Hepatocyte (in vitro differentiated cells): ENCODE measurements at places on chromosomes 4 and X.
A peak's percentile ranks its signal among the peaks of the same experiment; 100 is the strongest.

- H3K27me3 ChIP-seq: no peaks in the 10 kb centered on the region
- no peaks in the 10 kb centered on the region for H3K36me3 ChIP-seq
- peak; percentile 55 for DNase-seq
- H3K4me1 ChIP-seq: no peaks in the 10 kb centered on the region
Observed at GRCh38 chr4:72326692-72327632, 242.1 kb downstream of the ADAMTS3 start.

- peak within 1 kb of the TSS; percentile 37 for H3K4me3 ChIP-seq
- no peaks in the 10 kb centered on the region for H3K36me3 ChIP-seq
- no peaks in the 10 kb centered on the region for H3K27me3 ChIP-seq
- DNase-seq: peak; percentile 36
- H3K4me1 ChIP-seq: no peaks in the 10 kb centered on the region
Observed at GRCh38 chrX:66163849-66164411, at the start of gene HEPH. Gene HEPH (plus strand): TSS chrX:66164247. CDS start chrX:66170571, 6,324 bp downstream.

GRCh38 chrX:26581091-26581490 is 365.1 kb downstream of the MAGEB5 start:
- no peaks in the 10 kb centered on the region for H3K36me3 ChIP-seq
- no peak for DNase-seq
- H3K4me1 ChIP-seq: no peaks in the 10 kb centered on the region
- no peak overlapping the region for H3K4me3 ChIP-seq
- H3K27ac ChIP-seq: no peak overlapping the region

DNA sequence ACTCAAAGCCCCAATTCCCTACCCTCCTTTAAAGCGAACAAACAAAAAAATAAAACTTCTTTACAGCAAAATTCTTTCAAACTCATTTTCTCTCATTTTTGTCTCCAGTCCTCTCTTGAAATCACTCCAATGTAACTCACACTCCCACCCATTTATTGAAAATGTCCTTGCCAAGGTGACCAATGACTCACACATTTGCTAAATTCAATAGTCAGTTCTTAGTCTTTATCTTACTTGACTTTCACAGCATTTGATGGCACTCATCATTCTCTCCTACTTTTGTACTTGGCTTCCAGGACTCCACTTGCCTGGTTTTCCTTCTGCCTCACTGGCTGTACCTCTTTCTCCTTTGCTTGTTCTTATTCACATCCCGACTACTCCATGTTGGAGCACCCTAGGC is 19.9 kb downstream of the CC2D2A start:
- no peaks in the 10 kb centered on the region for H3K4me1 ChIP-seq
- no peaks in the 10 kb centered on the region for H3K27me3 ChIP-seq
- no peak for DNase-seq
- no peaks in the 10 kb centered on the region for H3K36me3 ChIP-seq
- no peak overlapping the region for H3K27ac ChIP-seq

DNA sequence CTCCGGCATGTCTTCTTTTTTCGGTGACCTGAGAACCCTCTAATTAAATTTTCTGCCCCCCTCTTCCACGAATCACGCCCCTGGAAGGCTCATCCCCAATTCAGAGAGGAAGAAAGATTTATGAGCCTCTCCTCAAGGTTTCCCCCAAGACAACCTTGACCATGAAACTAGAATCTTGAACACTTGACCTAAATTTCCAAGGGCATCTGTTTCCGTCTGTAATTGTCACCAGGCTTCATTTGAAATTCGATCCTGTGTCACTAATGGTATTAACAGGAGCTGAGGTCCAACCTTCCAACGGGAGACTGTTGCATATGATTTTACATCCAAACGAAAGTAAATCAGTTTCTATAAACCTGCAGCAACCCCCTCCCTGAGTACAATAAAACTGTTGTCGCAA is 139.9 kb upstream of the ZIC3 start:
- no peaks in the 10 kb centered on the region for H3K36me3 ChIP-seq
- H3K4me3 ChIP-seq: no peak overlapping the region
- peaks cover 81% of the 10 kb centered on the region for H3K27me3 ChIP-seq
- DNase-seq: no peak
- H3K27ac ChIP-seq: no peak overlapping the region
- H3K4me1 ChIP-seq: no peaks in the 10 kb centered on the region

DNA sequence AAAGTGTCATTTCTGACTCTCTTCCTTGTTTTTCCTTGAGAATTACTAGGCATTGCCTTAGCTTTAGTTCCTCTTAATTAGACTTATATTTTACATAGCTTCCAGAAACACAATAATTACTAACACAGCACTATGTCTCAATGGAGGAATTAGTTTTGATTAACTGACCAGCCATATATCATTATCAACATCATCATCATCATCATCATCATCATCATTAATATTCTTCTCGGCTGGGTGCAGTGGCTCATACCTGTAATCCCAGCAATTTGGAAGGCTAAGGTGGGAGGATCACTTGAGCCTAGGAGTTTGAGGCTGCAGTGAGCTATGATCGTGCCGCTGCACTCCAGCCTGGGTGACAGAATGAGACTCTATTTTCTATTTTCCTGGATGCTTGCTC is 2.7 kb upstream of the SLC25A5 start:
- H3K27ac ChIP-seq: no peak overlapping the region
- H3K36me3 ChIP-seq: no peaks in the 10 kb centered on the region
- no peak overlapping the region for H3K4me3 ChIP-seq
- no peak for DNase-seq
- H3K27me3 ChIP-seq: no peaks in the 10 kb centered on the region
- H3K4me1 ChIP-seq: no peaks in the 10 kb centered on the region

- H3K27me3 ChIP-seq: no peaks in the 10 kb centered on the region
- DNase-seq: no peak
- H3K27ac ChIP-seq: no peak overlapping the region
- no peaks in the 10 kb centered on the region for H3K4me1 ChIP-seq
- no peaks in the 10 kb centered on the region for H3K36me3 ChIP-seq
Observed at GRCh38 chr4:42284030-42284429, 113.3 kb upstream of the SHISA3 start.

DNA sequence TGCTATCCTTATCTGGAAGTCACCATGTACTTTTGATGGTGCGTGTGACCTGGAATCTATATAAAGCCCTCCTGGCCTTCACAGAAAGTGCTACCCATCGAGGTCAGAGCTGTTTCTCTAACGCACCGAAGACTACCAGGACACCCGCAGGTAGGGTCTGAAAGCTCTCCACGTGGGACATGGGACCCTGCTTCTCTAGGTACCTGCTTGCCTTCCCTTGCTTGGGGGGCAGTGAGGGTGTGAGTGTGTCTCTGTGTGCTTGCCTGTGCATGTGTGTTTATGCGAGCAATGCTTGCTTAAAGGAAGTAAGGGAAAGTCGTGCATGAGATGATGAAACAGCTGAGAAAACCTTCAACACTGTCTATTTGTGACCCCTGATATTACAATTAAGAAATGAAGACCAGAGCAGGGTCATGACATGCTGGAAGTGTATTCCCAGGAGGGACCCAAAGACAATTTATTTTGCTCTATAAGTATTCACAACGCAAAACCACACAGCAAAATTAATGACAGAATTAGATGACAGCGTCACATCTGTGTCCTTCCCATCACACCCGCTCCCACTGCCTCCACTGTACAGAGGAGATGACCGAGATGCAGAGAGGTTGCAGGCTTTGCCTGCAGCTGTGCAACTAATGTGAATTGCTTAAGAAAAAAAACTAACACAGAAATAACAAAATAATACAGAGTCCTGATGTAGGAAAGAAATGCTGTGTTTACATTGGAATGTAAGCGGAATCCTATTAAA is 76.4 kb upstream of the HELT start:
- H3K27ac ChIP-seq: no peak overlapping the region
- peaks cover 3% of the 10 kb centered on the region for H3K4me1 ChIP-seq
- no peak for DNase-seq
- no peak overlapping the region for H3K4me3 ChIP-seq
- no peaks in the 10 kb centered on the region for H3K27me3 ChIP-seq
- no peaks in the 10 kb centered on the region for H3K36me3 ChIP-seq

DNA sequence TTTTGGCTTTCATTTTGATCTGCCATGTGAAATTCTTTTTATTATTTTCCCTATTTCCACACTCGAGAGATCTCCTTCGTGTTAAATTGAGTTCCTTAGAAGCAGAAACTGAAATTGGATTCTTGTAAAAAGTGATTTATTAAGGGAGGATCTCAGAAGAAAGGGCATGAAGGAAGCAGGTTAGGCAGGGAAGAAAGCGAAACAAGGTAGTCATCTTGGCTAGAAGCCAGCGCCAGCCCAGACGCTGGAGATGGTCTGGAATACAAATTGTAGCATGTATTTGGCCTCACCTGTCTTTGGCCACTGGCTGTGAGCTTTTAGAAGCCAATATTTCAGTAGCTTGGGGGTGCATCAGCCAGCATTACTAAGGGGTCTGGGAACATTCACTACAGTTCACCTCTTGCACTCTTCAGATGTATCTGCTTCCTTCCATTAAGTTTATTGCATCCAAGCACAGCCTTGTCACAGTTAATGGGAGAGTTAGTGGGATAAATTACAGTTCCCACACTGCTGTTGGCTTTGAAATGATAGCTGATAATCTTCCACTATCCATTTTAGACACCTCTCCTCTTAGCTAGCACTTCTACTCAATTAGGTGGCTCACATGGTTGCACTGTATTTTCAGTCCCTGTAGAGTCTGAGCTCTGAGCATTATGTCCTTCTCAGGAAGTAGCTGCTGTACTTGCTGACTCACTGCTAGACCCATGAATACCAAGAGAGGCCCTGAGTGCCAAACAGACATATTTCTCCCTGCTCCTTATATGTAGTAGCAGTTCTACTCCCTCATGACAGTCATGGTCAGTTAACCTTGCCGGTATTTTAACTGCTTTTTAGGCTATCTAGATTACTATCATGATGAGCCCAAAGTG is 14.6 kb downstream of the GRXCR1 start:
- no peaks in the 10 kb centered on the region for H3K4me1 ChIP-seq
- H3K27me3 ChIP-seq: no peaks in the 10 kb centered on the region
- no peak for DNase-seq
- no peak overlapping the region for H3K27ac ChIP-seq
- no peaks in the 10 kb centered on the region for H3K36me3 ChIP-seq
- H3K4me3 ChIP-seq: no peak overlapping the region

GRCh38 chr4:180571516-180572055 is 1671.6 kb upstream of the TENM3 start:
- no peak overlapping the region for H3K27ac ChIP-seq
- DNase-seq: no peak
- H3K27me3 ChIP-seq: no peaks in the 10 kb centered on the region
- H3K36me3 ChIP-seq: no peaks in the 10 kb centered on the region
- peaks cover 9% of the 10 kb centered on the region for H3K4me1 ChIP-seq
- H3K4me3 ChIP-seq: no peak overlapping the region

- H3K27ac ChIP-seq: peak overlapping the region; percentile 20
- no peaks in the 10 kb centered on the region for H3K36me3 ChIP-seq
- no peaks in the 10 kb centered on the region for H3K27me3 ChIP-seq
- H3K4me1 ChIP-seq: peaks cover 21% of the 10 kb centered on the region
- H3K4me3 ChIP-seq: no peak overlapping the region
Observed at GRCh38 chr4:23881052-23881501, 8.8 kb downstream of the PPARGC1A start.

DNA sequence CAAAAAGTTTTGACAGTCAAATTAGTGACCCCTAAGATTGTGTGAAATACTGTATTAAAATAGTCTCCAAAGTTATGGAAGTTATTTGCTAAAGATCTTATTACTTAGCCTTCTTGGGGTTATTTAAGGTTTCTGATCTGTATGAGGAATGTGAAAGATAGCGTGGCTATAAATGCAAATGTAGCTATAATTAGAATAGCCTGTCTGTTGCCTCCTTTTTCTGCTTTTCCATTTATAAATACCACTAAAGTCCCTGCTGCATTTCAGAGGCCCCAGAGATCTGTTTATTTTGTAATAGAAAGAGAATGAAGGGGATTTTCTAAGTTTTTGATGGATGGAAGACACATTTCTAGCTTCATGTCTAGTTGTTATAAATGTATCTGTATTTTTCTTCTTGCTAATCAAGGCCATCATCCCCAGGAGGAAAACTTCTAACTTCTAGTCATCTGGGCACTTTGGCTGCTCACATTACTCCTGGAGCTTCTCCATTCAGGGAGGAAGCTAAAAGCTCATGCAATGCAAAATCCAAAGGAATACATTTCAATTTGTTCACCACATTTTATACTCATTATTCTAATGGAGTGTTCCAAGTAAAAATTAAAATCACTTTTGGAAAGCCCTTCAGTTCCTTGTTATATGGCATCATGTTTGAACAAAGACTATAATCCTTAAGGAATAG is 73.9 kb downstream of the INTS12 start:
- H3K27ac ChIP-seq: no peak overlapping the region
- H3K27me3 ChIP-seq: no peaks in the 10 kb centered on the region
- peaks cover 9% of the 10 kb centered on the region for H3K4me1 ChIP-seq
- no peaks in the 10 kb centered on the region for H3K36me3 ChIP-seq

GRCh38 chr4:164614999-164615398 is 138.9 kb upstream of the SMIM31 start:
- no peaks in the 10 kb centered on the region for H3K27me3 ChIP-seq
- no peaks in the 10 kb centered on the region for H3K36me3 ChIP-seq
- no peak for DNase-seq
- H3K4me1 ChIP-seq: no peaks in the 10 kb centered on the region
- no peak overlapping the region for H3K27ac ChIP-seq

GRCh38 chr4:40723728-40724127 is 26.0 kb upstream of the NSUN7 start:
- H3K27ac ChIP-seq: no peak overlapping the region
- H3K4me1 ChIP-seq: peaks cover 3% of the 10 kb centered on the region
- no peaks in the 10 kb centered on the region for H3K36me3 ChIP-seq
- no peak for DNase-seq

DNA sequence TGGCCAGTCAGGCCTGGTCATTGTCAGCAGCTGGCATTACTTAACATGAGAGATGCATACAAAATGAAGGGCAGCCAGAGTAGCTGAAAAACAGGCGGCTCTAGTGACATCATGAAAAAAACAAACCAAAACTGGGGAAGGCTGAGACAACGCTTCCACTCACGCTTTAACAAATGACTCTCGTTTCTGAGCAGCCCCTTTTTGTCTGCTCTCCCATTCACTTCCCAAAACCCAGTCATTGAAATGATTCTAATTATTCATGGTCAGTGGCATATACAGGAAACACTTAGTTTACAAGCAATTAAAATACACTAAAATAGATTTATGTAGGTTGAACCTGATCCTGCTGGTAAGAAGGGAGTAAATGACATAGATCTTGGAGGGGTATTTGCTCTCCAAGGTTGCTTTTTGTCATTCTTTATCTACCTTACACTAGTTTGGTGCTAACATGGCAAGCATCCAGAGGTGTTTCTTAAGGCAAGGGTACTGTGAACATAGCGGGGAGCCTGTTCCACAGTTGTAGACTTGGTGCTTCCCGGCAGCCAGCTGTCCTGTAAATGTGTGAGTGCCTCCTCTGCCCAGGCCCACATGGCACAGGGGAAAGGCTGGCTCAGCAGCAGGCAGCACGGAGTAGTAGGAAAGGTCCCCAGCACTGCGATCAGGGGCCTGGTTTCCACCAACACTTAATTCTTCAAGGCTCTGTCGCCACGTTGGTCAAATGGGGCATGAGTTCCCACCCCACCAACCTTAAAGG is 61.2 kb upstream of the CITED1 start:
- H3K27me3 ChIP-seq: no peaks in the 10 kb centered on the region
- DNase-seq: no peak
- no peaks in the 10 kb centered on the region for H3K4me1 ChIP-seq

- no peak overlapping the region for H3K27ac ChIP-seq
- H3K27me3 ChIP-seq: no peaks in the 10 kb centered on the region
- no peaks in the 10 kb centered on the region for H3K4me1 ChIP-seq
- no peak overlapping the region for H3K4me3 ChIP-seq
- DNase-seq: no peak
Observed at GRCh38 chr4:119688446-119688845, 59.8 kb upstream of the PDE5A start.
